ENCODE measurements at places on chromosomes 3 and 15.

DNA sequence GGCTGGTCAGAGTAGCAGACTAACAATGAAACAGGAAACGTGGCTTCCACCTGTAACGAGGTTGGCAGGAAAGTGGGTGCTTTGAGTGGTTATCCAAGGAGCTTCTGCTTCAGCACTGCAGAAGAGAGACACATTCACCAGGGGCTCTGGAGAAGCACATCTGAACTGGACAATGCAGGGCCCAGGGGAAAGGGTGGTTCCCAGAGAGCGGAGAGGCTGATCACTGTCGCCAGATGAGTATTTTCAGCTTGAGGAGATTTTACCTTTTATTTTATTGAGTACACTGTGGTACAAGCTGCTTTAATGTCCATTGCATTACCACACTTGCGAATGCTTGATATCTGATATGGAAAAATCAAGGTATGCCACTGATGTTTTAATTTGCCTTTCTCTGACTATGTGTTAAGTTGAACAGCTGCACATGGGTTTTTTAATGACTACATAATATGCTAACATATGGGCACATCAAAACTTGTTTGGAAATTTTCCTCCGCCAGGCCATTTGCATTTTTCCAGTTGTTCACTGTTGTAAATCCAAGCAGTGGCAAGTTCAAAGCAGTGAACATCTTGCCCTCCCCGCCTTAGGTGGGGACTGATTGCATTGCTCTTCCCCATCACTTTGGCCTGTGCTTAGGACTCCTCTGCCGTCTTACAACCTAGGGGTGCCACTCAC is 52.1 kb downstream of the LRTM1 start:
- no peak for DNase-seq

GRCh38 chr15:51382787-51383186 is 41.3 kb downstream of the GLDN start:
- peak; percentile 28 for DNase-seq

GRCh38 chr15:83199288-83199687 is 8.3 kb downstream of the HDGFL3 start:
- DNase-seq = peak; percentile 31

DNA sequence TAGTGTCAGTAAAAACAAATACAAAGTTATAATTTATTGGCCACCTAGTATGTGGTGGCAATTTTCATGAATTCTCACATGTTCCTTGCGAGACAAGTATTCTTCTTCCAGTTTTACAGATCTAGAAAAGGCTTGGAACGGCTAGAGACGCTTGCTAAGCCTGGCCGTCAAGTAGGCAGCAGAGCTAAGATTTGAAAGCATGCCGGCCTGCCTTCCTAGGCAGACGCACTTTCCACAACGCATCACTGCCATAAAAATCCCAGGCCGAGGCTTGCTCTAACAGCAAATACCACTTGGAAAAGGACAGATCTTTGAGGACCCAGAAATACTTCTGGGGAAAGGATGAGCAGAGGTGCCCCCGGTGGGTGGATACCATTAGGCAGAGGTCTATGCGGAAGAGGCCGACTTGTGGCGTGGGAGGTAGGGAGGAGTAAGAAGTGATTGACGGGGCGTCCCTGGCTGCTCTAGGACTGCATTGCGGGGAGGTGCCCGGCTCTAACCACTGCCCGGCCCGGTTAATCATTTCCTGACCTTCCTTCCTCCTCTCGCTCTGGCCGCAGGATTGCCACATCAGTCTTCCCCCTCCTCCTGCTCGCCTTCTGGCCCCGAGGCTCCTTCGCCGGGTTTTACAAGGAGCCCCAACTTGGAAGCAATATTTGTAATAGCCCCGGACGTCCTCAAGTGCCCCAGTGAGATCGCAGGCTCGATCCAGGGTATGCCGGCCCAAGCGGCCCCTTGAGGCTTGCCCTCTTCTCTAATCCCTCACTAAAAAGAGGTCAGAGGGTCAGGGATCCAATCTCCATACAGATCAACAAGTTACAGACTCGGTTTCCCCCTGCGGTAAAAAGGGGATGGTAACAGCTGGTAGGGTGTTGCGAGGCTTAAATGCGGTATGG is 1.3 kb upstream of the USP3 start:
- peak; percentile 84 for DNase-seq

DNA sequence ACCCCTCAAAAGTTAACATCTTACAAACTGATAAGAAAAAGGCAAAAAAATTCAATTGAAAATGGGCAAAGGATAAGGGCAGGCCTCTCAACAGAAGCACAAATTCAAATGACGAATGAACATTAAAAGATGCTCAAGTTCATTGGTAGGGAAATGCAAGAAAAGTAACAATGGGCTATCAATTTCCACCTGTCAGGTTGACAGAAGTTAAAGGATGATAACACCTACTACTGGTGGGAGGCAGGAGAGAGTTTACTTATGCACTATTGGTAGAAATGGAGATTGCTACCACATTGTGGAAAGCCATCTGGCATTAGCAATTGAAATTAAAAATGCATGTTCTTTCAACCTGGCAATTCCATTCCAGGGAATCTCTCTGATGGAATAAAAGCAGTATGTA is 35.6 kb upstream of the TNFAIP8L3 start:
- no peak for DNase-seq

DNA sequence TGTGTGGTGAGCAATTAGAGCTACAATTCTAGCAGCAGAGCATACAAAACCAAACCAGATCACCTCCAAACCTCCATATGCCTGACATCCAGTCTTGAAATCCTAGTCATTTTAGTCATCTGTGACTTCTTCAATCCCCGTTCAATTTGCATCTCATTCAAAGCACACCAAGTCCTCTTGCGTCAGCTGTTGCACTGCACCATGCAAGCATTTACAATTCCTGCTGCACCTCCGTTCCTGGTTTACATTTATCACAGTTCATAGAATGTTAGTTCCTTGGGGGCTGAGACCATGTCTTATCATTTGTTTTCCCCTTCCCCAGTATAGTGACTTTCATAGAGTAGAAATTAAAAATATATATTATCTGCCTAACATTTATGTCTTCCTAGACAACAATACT is 116.9 kb downstream of the BDH1 start:
- DNase-seq = no peak

DNA sequence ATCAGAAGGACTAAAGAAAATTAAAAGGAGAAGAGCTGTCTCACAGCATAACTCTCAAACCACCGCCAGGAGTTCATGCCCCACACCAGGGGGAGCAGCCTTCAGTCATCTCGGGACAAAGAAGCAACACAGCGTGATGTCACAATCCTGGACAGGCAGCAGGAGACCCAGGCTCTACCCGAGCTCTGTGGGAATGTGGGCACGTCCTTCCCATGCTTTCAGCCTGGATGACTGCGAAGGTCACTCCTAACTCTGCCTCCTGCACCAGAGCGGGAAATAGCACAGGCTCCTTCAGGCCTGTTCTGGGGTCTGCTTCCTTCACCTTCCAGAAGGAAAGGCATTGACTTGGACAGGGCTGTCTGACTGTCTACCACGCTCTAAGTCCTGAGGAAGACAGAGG is 31.3 kb downstream of the NOX5 start:
- DNase-seq = no peak

- peak; percentile 45 for DNase-seq
Observed at GRCh38 chr3:49869525-49870126, at the start of gene CAMKV. CAMKV (minus strand) TSS chr3:49869906; CDS start chr3:49862388, 7,518 bp downstream.

GRCh38 chr15:70493787-70494516 is 269.4 kb downstream of the UACA start:
- DNase-seq = no peak

DNA sequence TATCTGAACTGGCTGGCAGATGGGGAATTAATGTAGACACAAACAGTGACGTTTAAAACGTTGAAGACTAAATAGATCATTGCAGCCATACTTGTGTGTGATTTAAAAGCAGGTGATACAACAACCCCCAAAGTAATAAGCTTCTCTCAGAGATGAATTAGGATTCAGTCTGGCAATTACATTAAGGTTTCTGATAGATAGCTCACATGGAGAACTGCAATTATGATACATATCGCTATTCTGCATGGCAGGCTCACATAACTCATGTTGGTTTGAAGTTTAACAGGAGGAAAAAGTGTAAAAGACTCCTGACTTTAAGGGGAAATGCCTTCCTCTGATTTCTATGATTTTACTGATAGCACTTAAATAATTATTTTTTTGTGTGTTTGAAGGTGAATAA is 196.9 kb downstream of the CLSTN2 start:
- DNase-seq = no peak

- DNase-seq = no peak
Observed at GRCh38 chr3:111971533-111972130, 7.2 kb upstream of the ABHD10 start.

- peak; percentile 27 for DNase-seq
Observed at GRCh38 chr15:75023872-75024636, 664 bp downstream of the PPCDC start.

DNA sequence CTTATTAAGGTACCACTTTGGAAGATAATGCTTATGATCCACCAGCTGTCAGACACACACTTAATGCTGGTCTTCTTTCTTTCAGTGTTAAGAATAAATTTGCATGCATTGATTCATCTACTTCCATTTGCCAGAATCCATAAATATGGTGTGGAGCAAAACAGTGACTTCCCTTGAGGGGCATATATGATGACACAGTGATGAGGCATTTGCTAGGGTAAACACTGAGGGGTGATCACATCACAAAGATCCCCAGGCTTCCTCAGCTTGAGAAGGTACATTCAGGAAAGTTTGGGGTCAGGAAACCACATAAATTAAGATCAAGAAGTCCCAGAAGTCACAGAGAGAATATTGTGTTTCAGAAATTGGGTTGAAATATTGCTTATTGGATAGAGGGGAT is 9.9 kb upstream of the ZBED2 start:
- DNase-seq = peak; percentile 24

GRCh38 chr15:92906563-92907081 is 6.5 kb downstream of the CHD2 start:
- peak; percentile 56 for DNase-seq

- no peak for DNase-seq
Observed at GRCh38 chr15:59738676-59739075, 49.6 kb upstream of the BNIP2 start.

DNA sequence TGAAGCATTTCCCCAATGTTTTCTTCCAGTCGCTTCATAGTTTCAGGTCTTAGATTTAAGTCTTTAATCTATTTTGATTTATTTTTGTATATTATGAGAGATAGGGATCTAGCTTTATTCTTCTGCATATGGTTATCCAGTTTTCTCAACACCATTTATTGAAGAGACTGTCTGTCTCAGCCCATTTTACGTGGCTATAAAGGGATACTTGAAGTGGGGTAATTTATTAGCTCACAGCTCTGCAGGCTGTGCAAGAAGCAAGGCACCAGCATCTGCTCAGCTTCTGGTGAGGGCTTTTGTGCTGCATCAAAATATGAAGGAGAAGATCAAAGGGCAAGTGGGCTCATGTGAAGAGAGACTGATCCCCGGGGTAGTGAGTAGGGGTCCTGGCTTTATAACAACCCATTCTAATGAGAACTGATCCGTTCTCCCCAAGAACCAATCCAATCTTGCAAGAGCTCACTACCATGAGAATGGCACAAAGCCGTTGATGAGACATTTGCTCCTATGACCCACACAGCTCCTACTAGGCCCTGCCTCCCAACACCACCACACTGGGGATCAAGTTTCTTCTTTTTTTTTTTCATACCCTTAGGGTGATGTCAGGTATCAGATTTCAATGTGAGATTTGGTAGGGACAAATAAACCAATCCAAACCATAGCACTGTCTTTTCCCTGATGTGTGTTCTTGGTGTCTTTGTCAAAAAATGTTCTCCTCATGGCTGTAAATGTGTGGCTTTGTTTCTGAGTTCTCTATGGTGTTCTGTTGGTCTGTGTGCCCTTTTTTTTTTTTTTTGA is 63.2 kb downstream of the IQGAP1 start:
- no peak for DNase-seq

DNA sequence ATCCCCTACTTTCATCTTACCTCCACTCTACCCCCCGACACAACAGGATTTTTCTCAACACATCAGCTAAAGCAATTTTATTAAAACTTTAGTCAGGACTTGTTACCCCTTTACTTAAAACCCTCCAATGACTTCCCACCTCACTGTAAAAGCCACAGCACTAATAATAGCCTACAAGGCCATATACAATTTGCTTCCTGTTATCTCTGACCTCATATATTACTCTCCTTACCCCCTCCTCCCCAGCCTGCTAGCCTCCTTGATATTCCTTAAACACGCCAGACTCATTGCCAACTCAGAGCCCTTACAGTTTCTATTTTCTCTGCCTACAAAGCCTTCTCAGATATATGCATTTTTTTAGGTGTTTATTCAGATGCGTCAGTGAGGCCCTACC is 54.4 kb downstream of the DCUN1D1 start:
- DNase-seq = no peak

DNA sequence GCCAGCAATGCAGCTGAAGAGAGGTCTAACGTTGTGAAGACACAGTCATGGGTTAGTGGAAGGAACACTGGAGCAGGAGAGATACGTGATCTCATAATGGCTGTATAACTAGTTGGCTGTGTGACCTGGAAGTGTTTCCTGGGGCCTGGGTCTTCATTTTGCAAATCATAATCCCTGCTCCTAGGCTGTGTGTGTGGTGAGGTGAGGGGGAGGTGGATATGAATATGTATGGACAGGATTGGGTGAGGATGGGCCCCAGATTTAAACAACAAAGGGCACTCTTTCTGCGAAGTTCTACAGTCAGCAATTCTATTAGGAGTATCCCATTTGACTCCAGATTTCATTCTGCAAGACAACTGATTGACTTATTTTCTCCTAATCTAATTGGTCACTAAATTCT is 41.3 kb downstream of the ANKRD28 start:
- DNase-seq = no peak

GRCh38 chr3:52171514-52172261 is 17.5 kb upstream of the POC1A start:
- DNase-seq = no peak

GRCh38 chr15:67105991-67106763 is 40.8 kb downstream of the SMAD3 start:
- DNase-seq = no peak

GRCh38 chr15:74432271-74432967 is 1.3 kb downstream of the SEMA7A start:
- no peak for DNase-seq

GRCh38 chr3:14564741-14565140 is 24.6 kb upstream of the GRIP2 start:
- no peak for DNase-seq

Data from activated CD4-positive, alpha-beta T cell treated with anti-CD3 and anti-CD28 coated beads for 48 hours (primary cell).